ENCODE measurements at places on chromosomes 3 and 15.

- no peak for DNase-seq
These were observed 66.5 kb upstream of the FNDC3B start for GRCh38 chr3:171972871-171973348.

DNA sequence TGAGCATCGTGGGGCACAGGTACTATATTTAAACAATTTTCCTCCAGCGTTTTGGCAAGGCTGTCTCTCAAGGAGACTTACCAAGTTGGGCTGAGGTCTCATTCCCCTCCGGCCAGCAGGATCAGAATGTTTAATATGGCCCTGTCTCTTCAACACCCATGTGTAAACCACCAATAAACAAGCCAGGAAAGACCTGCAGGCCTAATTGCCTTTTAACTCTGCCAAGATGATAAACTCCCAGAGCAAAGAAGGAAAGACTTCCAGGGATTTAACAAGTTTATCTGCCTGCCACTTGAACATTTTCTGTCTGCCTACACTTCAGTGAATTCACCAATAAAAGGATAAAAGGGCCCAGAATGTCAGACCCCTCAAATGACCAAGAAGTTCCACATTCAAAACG, 130.3 kb upstream of the WNT5A start:
- DNase-seq: no peak

DNA sequence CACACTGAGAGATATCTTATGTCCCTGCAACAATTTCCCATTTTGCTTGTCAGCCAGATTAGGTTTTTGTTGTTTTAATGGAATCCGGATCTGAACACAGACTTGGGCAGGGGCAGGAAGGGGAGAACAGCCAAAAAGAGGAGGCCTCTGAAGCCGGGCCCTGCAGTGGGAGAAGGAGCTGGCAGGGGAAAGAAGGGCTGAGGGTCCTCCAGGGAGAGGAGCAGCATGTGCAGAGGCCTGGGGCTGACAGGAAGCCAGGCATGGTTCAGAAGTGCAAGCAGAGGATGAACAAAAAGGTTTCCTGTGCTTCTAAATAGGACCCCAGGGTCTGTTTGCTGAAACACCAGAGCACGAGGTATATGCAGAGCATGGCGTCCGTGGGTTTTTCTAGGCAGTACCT, 49.1 kb upstream of the POMGNT2 start:
- DNase-seq: no peak

- no peak for DNase-seq
These were observed 13.6 kb upstream of the WNT5A start for GRCh38 chr3:55500555-55501330.

DNA sequence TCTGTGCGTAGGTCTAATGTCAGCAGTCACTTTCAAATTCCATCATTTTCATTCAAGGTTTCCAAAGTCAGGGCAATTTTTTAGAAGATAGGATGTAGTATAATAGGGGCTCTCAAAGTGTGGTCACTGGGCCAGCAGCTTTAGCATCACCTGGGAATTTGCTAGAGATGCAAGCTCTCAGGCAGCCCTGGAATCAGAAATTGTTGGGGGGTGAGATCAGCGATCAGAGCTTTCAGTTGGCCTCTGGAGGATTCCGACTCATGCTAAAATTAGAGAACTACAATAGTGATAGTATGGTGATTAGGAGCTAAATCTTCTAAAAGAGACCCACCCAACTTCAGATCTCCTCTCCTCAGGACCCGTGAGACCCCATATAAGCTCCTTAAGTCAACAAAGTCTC, 2.4 kb upstream of the FRMD4B start:
- DNase-seq: no peak

DNA sequence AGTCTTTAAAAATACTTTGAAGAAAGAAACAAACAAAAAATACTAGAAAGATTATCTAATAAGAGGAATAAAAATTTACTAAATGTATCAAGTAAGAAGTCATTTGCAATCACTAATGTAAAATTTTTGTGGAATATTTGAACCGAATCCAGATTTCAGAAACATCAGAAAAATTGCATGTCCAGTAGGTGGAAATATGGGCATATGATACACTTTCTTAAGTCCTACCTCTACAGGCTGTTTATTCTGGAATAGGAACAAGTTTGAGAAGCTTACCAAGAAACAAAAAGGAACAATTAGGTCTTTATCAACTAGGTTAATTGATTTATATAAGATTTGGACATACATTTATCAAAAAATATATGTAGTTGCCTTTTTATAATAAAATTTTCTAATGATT, 292.9 kb upstream of the ROBO1 start:
- no peak for DNase-seq

DNA sequence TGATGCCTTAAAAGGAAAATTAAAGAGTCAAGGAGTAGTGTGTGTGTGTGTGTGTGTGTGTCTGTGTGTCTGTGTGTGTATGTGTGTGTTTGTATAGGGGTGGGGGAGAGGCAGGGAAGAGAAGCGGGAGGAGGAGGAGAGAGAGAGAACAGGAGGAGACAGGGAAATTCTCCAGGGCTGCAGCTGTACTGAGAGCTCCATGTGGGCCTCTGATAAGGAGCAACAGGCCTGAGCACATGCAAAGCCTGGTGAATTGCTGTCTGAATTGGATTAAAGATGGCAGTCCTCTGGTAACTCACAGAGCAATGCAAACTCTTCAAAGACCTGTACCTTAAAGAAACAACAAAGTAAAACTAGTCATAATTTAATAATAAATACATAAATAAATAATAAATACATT, 70.6 kb downstream of the SEMA6D start:
- DNase-seq: no peak

DNA sequence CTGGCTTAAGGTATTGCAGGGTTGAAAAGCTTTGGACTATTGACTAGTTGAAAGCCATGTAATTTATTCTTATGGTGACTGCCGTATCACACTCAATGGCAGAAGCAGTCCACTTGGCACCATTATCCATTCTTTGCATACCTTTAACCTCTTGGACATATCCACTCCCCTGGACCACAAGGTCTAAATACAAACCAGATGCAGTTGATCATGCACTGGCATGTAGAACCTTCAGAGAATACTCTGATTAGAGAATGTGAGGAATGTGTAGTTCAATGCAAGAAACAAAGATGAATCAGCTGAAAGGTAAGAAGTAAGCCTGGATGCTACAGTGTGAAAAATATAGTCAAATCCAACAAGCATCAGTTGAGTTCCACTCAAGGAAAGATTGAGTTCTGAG, 93.1 kb downstream of the FRMD5 start:
- DNase-seq: no peak

DNA sequence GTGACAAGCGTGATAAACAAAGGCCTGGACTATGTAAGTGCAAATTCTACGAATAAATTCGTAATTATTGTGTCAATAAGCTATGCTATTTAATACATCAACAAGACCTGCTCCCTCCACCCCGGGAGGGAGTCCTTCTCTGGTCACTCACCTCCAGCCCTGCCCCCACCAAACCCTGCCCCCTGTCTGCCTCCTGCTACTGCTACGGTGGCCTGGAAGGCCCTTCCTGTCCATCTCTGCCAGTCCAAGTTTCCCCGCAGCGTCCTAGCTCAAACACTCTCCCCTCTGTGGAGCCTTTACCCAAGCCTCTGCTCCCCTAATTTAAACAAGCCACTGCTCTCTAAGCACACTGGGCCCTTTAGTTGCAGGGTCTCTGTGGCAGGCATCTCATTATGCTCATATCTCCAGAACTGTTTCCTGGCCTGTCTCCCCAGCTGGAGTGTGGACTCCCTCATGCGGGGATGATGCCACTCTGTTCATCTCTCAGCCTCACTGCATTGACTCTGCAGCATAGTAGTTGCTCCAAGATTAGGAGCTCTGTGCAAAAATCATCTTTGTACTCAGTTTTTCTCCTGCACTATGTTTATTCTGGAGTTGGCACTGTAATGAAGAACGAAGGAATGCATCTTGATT, 241.2 kb downstream of the NTRK3 start:
- DNase-seq: no peak

- DNase-seq: no peak
These were observed 1.6 kb upstream of the UBA3 start for GRCh38 chr3:69081583-69082262.
